ENCODE measurements at places on chromosomes 11 and 22.
A peak's percentile ranks its signal among the peaks of the same experiment; 100 is the strongest.

DNA sequence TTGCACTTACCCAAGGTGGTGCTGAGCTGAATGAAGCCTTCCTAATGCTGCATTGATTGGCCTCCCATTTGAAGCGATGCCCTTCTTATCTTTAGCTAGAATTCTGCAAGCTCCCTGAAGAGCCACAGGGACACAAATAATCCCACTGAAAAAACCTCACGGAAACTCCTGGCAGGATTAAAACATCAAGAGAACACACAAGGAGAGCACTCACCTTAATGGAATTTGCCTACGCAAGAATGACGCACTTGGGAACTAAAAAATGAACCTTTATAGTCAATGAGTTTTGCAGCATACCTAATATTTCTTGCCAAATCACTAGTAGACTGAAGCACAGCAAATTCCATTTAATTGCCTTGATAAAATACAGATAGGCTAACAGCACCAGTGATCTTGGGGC, 232.8 kb upstream of the UBASH3B start:
- no peak for DNase-seq

DNA sequence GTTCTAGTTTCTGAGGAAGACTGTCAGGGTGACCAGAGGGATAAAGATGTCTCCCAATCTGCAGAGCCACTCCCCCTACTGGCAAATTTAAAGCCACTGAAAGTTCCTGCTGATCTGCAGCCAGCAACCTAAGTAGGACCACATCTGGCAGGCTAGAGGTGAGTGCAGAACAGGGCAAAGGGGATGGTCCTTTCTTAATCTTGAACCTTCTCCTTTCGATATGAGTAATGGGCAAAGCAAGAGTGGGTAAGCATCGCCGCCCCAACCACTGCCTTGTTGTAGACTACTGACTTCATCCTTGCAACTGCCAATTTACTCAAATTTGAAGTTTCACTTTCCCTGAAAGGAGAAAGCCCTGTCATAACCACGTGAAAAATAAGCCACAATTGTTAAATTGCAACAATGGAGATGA, 30.7 kb downstream of the SCUBE2 start:
- DNase-seq, result no peak

- peak; percentile 8 for DNase-seq
Measured at GRCh38 chr11:70019576-70020011, 58.5 kb upstream of the ANO1 start.

- no peak for DNase-seq
Measured at GRCh38 chr22:19341500-19341899, 50.0 kb upstream of the CLTCL1 start.

GRCh38 chr11:44960200-44960845, 9.6 kb upstream of the TP53I11 start:
- DNase-seq, result no peak

DNA sequence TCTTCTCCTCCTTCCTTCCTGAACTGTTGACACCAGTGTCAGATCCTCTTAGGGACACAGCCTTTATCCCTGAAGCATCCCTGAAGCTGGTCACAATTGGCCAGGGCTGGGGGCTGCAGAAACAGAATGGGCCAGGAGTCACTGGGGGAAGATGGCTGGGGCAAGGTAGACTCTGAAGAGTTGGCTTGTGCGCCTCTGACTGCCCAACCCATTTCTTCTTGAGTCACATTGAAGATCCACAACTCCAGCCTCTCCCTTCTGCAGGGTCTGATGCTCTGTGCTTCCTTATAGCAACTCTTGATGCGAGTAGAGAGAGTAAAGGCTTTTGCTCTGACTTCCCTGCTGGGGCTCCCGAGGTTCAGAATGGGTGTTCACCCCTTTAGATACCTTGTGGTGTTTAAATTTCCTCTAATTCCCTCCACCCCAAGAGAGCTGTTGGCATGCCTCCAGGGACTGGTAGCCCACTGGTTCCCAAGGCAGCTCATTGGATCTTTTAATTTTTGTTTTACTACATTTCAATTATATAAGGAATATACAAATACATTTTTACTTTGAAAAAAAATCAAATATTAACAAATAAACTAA, 13.4 kb downstream of the PRDM11 start:
- no peak for DNase-seq

- DNase-seq, result peak; percentile 48
Measured at GRCh38 chr22:31055117-31055634, 25.9 kb upstream of the SMTN start.

DNA sequence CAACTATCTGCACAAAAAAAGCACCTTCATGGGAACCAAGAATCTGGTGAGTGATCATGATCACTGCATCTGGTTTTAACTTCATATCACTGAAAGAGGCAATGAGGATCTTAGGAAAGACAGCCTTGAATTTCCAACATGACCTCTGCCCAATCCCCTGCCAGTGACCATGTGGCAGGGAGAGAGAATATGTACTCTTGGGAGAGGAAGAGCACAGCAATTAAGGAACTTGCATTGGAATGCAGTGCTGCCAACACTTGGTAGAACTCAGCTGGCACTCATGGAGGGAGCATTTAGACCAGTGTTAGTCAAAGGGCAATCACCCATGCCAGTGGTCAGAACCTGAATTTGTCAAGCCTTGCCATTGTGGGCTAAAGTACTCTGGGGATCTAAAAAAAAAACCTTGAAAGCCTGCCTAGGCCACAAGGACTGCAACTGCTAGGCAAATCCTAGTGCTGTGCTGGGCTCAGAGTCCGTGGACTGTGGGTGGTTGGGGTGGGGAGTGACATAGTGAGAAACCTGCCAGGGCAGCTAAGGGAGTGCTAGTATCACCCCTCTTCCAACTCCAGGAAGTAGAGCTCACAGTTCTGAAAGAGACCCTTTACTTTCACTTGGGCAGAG, 23.1 kb downstream of the JRKL start:
- no peak for DNase-seq

- DNase-seq, result no peak
Measured at GRCh38 chr11:114556135-114556534, 3.5 kb downstream of the NXPE1 start.

GRCh38 chr11:26700574-26701235, 21.2 kb downstream of the SLC5A12 start:
- no peak for DNase-seq

DNA sequence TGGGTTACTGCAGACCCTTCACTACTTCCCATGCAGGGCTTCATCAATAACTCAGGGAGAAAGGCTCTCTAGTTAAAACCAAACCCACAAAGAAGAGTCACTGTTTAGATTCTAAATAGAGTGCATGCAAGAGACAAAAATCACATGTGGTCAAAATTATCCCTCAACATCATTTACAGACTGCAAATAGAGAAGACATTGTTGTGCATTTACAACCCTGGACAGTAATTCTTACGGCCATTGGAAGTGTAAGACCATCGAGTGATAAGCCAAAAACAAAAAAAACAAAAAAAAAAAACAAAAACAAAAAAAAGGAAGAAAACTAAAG, 93.4 kb downstream of the RASSF10 start:
- no peak for DNase-seq

DNA sequence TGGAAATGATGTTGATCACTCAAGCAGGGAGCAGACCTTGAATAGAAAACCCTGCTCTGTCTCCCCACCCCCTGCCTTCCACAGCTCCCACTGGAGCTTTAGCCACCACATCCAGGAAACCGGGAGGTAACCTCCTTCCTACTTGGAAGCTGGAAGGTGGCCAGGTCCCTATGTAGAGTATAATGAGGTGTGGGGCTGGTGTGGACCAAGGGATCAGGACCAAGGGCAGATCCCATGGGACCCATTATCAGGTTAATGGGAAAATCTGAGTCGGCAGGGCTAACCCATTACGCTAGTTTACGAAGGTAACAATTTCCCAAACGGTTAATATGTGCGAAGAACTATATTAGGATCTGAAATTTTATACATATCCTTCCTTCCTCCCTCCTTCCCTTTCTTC, 321.9 kb downstream of the MIAT start:
- DNase-seq, result no peak

GRCh38 chr11:76962583-76963416, 71.4 kb upstream of the B3GNT6 start:
- DNase-seq, result peak; percentile 68

- no peak for DNase-seq
Measured at GRCh38 chr11:81570669-81571068, 1163.0 kb downstream of the FAM181B start.

GRCh38 chr11:123186286-123186685, 8.8 kb downstream of the CLMP start:
- DNase-seq, result no peak

GRCh38 chr22:38725900-38726655, 20.3 kb downstream of the GTPBP1 start:
- no peak for DNase-seq

DNA sequence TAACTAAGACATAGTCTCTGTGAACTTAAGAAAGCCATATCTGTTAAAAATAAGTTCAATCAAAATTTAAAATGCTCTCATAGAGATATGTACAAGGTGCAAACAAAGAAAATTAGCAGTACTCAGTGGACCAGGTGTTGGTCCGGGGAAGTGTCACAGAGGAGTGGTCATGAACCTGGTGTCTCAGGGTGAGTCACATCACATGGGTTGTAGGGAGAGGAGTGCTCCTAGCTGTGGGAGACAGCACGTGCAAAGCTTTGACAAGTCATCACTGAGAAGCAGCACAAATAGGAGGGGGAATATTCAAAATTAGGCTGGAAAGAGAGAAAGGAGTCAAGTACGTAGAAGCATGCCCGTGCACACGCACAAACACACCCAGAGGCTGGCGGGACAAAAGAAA, 438.1 kb downstream of the NTM start:
- DNase-seq, result no peak

DNA sequence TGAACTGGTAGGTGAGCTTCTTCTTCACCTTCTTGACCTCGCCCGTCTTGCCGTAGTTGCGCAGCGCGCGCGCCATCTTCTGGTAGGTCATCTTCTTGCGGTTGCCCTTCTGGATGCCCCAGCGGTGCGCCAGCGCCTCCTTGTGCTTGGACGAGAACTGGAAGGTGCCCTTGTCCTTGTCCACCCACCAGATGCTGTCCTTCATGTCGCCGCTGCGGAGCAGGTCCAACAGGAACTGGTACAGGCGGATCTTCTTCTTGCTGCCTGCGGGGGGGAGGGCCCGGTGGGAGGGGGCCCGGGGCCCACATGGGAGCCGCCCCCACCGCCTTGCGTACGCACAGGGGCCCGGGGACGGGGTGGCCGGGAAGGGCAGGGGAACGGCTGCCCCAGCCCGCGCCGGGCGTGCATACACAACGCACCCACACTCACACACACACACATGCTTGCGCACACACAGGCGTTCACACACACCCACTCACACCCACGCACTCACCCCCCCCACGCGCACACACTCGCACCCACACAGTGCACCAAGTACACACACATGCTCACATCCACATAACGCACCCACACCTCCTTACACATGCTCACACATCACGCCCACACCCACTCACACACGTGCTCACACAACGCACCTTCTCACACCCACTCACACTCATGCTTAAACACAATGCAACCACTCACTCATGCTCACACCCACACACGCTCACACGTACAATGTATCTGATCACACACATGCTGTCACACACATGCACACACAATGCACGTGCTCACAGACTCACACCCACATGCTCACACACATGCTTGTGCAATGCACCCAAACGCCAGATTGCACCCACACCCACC, 3.0 kb upstream of the MYBPC3 start:
- DNase-seq, result peak; percentile 93

DNA sequence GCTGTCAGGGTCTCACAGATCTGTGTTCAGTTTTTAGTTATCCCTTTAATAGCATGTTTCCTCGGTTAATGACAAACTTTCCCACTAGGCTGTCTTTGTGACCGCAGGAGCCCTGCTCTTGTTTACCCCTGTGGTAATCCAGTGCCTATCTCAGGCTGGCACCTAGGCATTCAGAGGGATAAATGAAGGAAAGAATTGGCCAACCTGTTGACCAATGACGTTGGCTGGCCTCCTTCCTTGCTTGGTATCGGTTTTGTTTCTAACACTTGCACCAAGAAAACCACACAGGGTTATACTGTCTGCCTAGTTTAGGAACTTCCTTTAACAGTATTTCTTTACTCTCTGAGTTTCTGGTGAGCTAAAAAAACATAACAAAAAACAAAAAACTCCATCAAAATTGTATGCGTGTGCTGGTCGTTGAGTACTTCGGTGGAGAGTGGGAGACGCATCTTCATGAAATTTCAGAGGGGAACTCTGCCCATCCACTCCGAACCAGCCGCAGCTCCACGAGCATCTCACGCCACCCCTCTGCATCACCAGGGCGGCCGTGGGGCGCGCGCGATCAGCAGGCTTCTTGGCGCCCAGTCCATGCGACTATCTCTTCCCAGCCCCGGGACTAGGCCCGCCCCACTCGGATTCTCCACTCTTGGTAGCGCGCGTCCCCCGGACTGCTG, 563 bp upstream of the ENDOD1 start:
- DNase-seq, result no peak

DNA sequence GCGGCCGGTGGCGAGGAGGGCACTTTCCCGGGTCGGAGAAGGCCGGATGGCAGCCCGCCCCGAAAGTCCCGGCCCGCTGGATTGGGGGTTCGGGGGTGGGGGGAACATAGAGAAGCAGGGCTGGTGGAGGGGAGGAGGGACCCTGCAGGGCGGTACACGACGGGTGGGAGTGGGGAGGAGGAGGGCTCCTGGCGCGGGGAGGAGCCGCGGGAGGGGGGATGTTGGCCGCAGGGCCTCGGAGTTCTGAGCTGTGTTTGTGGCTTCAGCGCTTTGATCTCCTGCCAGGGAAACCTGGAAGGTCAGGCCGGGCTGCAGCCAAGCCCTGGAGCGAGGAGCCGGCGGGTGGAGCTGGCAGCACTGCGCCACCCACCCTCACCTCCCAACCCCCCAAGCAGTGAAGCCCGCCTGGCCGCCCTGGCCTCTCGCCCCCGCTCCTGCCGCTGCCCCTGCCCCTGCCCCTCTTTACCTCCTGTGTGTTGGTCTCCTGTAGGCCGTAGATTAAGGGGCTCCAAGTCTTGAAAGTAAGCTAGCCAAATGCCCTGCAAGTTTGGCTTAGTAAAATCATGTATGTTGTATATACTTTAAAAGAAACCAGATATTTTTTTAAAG, 30.9 kb downstream of the C22orf31 start:
- DNase-seq, result peak; percentile 89

- no peak for DNase-seq
Measured at GRCh38 chr11:95059046-95059445, 7.7 kb upstream of the SRSF8 start.

DNA sequence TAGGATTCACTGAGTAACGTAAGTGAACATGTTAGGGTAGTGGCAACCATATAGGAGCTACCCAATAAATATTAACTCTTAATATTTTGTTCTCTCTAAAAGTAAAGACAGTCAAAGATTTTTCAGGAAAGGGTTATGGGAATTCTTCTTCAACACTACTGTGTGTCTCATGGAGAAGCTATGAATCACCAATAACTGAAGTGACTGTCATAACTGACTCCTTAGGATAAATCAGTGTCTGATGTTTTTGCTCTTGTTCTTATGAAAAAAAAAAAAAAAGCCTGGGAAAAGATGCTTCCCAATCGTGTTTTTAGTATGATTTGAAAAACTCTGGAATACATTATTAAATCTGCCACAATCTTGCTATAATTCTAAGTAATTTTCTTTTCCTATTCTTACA, 111.2 kb upstream of the CEP126 start:
- DNase-seq, result no peak

DNA sequence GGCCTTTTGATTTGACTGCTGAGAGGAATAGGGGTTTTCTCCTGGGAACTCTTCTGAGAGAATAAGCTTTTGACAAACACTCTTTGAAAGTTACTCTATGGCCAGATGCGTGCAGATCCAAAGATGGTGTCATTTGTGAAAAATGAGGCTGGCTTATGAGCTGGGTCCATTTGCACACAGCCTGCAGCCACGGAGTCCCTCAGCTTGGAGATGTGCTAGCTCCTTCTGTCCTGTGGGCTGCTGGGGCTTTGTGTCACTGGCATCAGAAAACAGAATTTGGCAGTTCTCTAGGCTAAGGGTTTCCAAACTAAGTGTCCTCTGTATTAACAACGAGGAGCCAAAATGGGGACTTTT, 702.4 kb downstream of the NTM start:
- DNase-seq, result peak; percentile 47

GRCh38 chr11:28965819-28966218, 857.6 kb downstream of the METTL15 start:
- no peak for DNase-seq

Data from lung (tissue), 17 donors.